Kidney (tissue), 22 donors: ENCODE measurements at places on chromosomes 6 and 20. TPM values are rescaled to one million over a fixed set of nuclear protein-coding genes. Genes with fewer than 3 reads are reported as not detected.
A peak's percentile ranks its signal among the peaks of the same experiment; 100 is the strongest.

- DNase-seq = no peak
These were observed 143.2 kb downstream of the SLC16A10 start for GRCh38 chr6:111230351-111231089.

The SMOC2 gene
- 13.1 TPM for total RNA-seq

The SLC35D3 gene
- not detected for total RNA-seq

DNA sequence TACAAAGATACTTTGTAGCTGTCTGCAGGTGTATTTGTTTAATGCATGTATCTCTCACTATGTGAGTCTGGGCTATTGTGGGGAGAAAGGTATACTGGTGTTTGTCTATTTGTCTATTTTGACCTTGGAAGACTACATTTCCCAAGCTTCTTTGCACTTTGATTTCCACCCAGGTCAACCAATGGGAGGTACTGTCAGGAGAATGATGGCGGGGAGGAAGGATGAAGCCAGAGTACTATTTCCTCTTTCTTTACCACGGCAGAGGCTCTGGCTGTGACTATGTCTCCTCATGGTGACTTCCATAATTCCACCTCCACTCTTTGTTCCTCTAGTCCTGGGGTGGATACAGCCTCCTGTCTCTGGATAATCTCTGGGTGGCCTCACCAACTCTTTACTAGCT, 23.1 kb downstream of the LBP start:
- no peak for DNase-seq

DNA sequence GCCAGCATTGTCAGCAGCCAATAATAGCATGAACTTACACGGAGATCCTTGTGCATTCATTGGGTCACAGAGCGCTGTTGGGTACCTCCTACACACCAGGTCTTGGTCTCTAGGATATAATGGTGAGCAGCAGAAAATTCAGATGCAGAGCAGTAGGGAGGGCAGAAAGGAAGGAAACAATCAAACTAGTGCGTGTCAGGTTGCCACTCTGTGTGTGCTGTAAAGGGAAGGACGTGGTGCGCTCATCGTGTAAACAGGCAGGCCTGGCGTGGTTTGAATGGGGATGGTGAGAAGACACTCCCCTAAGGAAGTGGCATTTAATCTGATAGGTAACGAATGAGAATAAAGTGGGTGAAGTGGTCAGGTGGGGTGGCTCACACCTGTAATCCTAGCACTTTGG, 336.4 kb downstream of the CDH26 start:
- DNase-seq = peak; percentile 52

The CENPW gene
- total RNA-seq = 5.8 TPM

The FNDC1 gene
- total RNA-seq = 1.3 TPM

The PEX7 gene
- 10.6 TPM for total RNA-seq

The MPIG6B gene
- 0.60 TPM for total RNA-seq

The MAK gene
- total RNA-seq = 0.66 TPM

- DNase-seq = no peak
These were observed 93.1 kb upstream of the SOX4 start for GRCh38 chr6:21500314-21501020.

DNA sequence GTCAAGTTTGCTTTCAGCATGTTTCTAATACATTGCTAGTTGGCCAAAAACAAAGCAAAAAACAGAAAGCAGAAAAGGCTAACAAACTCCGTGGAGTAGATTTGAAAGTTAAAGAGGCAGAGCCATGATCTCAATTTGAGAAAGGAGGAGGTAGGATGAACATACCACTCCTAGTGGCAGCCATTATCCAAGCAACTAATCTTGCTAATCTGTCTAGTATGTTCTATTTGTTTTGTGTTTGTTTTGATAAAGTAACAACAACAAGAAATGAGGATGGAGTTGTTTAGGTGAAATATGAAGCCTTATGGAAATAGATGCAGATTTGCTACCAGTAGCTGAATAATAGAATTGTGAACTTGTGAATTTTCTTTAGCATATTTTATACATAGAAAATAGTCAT, 295.5 kb upstream of the PRDM1 start:
- no peak for DNase-seq

The SLC22A2 gene
- 27.9 TPM for total RNA-seq

The MYBL2 gene
- total RNA-seq = 1.3 TPM

GRCh38 chr20:58224974-58225373, 3.5 kb downstream of the ANKRD60 start:
- no peak for DNase-seq

DNA sequence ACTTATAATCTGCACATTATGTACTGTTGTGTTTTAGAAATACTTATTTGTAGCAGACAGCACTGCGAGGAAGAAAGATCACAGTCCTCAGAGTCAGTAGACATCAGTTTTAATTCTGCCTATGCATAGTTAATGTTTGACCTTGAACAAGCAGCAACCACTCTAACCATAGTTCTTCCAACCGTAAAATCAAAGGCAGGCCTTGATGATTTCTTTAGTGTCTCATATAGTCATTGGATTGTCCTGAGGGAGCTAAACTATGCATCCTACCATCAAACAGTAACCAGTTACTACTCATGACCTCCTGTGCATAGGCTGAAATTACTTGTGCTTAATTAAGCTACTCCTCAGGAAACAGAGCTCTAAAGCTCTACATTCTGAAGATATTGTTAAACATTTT, 294.8 kb upstream of the STXBP5 start:
- no peak for DNase-seq

DNA sequence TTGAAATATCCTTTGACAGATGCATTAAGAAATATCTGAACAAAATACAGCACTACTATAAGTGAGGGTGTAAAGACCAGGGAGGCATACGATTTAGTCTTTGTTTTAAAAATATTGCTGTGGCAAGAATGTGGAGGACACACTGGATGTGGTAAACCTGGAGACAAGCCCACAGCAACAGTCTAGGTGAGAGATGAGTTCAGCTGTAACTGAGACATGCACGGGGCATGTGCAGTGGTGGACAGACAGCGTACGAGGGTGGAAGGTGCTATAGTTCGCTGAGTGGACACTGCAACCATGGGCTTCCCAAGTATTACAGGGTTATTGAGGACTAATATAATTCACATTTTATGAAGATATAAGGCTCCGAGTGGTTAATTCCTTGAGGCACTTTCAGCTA, 1.8 kb downstream of the NANP start:
- no peak for DNase-seq

GRCh38 chr6:148700741-148701311, 46.0 kb upstream of the UST start:
- no peak for DNase-seq

- DNase-seq = no peak
These were observed 499.4 kb downstream of the MAFB start for GRCh38 chr20:40189621-40190020.

The ASIP gene
- not detected for total RNA-seq

DNA sequence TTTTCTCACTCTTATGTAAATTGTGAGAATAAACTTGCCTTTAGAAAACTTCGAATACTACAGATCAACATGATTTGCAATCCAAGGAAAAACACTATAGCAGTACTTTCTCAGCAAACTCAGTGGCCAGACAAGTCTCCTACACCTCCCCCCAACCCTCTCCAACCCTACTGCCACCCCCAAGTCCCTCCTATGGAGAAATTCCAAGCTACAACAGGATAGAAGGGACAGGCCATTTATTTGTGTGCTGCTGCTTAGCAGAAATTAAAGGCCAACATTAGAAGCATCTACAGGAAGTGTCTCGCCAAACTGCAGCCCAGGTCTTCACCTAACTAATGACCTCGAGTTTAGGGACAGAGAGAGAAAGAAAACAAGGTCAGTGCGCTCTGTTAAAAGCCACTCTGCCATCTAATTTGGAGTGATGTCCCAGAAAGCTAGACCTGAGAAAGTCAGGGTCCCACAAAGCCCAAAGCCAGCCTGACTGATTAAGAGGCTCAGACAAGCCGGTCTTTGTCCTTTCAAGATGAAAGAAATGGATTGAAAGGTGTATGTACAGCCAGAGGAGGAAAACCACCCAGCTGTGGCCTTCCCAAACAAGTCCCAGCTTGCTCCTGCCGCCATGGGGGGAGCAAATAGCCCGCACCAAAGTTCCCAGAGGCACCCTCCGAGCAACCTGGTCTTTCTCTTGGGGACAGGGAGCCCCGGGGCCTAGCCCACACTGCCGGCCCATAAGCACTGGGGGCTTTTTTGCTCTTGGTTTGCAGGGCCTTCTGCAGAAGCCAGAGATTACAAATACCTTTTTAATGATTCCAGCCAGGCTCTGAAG, 3.4 kb downstream of the BMP7 start:
- DNase-seq = peak; percentile 66

The TPD52L2 gene
- total RNA-seq = 78.0 TPM

The CDH26 gene
- total RNA-seq = 2.4 TPM

DNA sequence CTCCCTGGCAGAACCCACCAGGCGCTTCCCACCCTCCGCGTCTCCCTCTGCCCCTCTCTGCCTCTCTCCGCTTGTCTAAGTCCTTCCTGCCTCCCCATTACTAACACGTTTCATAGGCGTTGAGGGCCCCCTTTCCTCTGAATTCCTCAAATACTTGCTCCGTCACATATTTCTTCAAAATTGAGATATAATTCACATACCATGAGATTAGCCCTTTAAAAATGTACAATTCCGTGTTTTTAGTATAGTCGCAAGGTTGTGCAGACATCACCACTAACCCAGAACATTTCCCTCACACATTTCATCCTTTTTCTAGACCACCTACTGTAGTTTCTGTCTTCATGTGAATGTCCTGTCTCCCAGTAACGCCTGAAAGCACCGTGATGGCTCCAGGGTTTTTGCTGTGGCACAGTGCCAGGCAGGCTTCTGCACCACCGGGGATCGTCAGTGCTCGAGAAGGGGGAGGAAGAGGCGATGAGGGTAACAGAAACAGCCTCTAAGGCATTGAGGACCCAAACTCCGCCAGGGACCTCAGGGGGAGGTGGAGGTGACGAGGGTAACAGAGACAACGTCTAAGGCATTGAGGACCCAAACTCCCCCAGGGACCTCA, 141.9 kb upstream of the SNX9 start:
- DNase-seq = no peak

GRCh38 chr20:17990278-17990972, 21.6 kb downstream of the MGME1 start:
- no peak for DNase-seq

DNA sequence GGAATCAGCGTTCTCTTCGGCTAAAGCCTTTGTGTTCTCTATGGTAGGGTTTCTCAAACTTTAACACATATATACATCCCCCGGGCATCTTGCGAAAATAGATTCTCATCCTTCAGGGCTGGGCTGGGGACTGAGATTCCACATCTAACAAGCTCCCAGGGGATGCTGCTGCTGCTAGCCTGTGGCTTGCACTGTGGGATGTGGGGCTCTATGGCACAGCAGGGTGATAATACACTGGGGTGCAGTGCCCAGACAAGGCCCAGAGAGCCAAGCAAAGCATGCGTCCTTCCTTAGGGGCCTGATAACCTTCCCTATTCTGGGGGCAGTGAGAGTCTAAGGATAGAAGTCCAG, 102.0 kb downstream of the LAMP5 start:
- no peak for DNase-seq

The STMND1 gene
- total RNA-seq = not detected

DNA sequence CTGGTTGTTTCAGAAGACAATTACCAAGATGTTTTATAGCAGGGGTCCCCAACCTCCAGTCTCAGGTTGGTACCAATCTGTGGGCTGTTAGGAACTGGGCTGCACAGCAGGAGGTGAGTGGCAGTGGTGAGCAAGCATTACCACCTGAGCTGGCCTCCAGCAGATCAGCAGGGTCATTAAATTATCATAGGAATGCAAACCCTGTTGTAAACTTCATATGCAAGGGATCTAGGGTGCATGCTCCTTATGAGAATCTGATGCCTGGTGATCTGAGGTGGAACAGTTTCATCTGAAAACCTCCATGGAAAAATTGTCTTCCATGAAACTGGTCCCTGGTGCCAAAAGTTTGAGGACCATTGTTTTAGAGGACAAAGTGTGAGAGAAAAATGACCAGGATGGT, 240.6 kb downstream of the GRM1 start:
- no peak for DNase-seq

The SHLD1 gene
- 6.1 TPM for total RNA-seq

DNA sequence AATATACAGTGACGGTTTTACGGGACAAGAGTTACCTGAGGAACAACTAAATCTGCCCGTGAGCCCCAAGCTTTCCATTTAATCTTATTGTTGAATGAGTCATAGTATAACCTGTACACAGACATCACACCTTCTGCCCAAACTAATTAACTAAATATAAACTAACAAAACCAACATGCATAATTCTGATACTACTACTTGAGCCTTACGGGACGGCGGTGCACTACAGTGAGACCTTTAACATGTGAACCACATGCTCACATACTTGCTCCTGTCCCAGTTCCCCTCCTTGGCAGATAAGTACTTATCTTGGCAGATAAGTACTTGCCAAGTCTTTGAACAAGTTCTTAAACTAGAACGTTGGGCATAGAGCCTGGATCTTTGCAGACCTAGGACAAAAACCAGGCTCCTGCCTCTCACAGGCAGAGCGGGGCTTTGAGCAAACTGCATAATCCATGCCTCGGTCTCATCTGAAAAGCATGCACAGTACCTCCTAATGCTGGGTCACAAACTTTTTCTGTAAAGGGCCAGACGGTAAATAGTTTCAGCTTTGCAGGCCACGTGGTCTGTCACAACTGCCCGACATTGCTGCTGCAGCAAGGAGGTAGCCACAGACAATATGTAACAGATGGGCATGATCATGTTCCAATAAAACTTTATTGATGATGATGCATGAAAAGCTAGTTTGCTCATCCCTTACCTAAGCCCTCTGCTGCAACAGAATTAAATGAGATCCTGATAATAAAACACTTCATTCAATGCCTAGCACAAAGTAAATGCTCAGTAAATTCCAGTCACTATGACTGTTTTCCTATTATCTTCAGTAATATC, 23.0 kb downstream of the ZNF217 start:
- DNase-seq = no peak

- no peak for DNase-seq
These were observed 100.1 kb upstream of the SUPT3H start for GRCh38 chr6:45477790-45478189.

GRCh38 chr6:44142835-44143234, 15.5 kb downstream of the TMEM63B start:
- DNase-seq = no peak

- no peak for DNase-seq
These were observed 35.1 kb upstream of the RFPL4B start for GRCh38 chr6:112311950-112312547.
